GOT3 (cell line): ENCODE measurements at places on chromosomes 3 and 15.

GRCh38 chr15:91265416-91265940 lies 165.4 kb downstream of the SV2B start:
- DNase-seq, result no peak

GRCh38 chr15:68653031-68653635 lies 74.3 kb downstream of the CORO2B start:
- no peak for DNase-seq

- no peak for DNase-seq
Observed at GRCh38 chr15:66850078-66850991, 148.3 kb downstream of the SMAD6 start.

GRCh38 chr15:70825841-70826240 lies 28.1 kb downstream of the LARP6 start:
- no peak for DNase-seq

DNA sequence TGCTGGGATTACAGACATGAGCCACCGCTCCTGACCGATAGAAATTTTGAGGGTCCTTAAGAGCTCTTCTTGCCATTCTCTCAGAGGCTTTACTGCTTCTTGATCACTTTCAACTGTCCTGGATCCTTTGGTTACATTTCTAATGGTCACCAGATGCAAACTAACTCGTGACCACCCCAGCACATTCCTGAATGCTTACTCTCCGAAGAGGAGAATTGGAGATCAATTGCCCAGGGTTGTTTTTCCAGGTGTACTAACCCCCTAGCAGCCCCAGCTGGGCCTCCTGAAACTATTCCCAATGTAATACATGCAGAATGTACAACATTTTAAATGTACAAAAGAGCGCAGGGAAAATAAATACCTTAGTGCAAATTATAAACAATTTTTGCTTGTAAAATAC lies 65.1 kb upstream of the TBL1XR1 start:
- no peak for DNase-seq

DNA sequence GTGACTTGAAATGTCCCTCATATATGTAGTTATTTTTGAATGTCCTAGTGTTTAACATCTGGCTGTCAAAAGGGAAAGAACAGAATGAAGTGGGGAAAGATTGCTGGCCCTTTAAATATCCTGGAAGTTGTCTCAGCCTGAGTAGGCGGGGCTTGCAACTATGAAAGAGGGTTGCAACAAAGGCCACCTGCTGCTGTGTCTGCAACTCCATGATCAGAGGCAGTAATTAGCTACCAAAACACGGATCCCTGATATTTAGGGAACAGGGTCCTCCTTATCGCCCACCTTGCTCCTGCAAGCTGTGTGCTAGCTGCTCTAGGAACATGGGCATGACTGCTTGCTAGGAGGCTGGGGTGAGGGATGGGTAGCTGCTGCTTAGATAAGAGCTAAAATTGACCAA lies 100.2 kb upstream of the CFAP20DC start:
- DNase-seq, result no peak

GRCh38 chr3:46659285-46659684 lies 34.2 kb downstream of the ALS2CL start:
- DNase-seq, result no peak

- no peak for DNase-seq
Observed at GRCh38 chr3:180530276-180530675, 71.7 kb upstream of the TTC14 start.

GRCh38 chr15:56996746-56997470 lies 78.5 kb downstream of the TCF12 start:
- no peak for DNase-seq

DNA sequence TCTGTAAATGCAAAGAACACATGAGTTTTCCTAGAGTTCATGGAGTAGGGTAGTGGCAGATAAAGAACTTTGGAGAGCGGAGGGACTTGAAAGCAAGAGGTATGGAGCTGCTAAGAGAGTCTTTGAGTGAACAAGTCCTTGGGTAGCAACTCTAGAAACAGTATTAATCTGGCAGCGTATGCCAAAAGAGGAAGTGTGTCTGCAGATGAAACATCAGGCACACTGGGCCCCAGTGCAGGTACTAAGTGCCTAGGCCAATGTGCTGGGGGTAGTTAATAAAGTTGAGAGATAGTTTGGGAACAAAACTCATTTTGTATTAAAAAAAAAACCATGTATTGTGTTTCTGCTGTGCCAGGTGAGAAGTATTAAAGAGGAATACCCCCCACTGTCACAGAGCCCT lies 223.0 kb upstream of the STRIT1 start:
- DNase-seq, result no peak

- DNase-seq, result no peak
Observed at GRCh38 chr3:45915059-45915439, 28.2 kb upstream of the CXCR6 start.

GRCh38 chr3:176872771-176873209 lies 324.5 kb downstream of the TBL1XR1 start:
- no peak for DNase-seq

DNA sequence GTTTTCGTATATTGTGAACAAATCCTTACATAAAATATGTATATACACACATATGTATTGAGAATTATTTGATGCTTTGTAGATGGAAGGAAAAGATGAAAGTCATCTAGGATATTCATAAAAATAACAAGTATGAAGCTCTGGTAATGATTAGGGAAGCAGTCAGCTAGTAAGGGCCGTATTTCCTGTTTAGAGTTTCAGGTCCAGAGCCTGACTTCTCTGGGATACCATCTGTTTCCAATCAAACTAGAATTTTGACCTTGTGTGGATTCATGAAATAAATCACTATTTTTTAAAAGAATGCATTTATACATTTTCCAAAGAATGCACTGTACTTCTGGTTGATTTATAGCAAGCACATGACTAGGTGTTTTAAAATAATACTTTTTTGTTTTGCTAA lies 156.1 kb upstream of the CGNL1 start:
- DNase-seq, result no peak

GRCh38 chr3:78268716-78269668 lies 1229.1 kb downstream of the ROBO2 start:
- no peak for DNase-seq

DNA sequence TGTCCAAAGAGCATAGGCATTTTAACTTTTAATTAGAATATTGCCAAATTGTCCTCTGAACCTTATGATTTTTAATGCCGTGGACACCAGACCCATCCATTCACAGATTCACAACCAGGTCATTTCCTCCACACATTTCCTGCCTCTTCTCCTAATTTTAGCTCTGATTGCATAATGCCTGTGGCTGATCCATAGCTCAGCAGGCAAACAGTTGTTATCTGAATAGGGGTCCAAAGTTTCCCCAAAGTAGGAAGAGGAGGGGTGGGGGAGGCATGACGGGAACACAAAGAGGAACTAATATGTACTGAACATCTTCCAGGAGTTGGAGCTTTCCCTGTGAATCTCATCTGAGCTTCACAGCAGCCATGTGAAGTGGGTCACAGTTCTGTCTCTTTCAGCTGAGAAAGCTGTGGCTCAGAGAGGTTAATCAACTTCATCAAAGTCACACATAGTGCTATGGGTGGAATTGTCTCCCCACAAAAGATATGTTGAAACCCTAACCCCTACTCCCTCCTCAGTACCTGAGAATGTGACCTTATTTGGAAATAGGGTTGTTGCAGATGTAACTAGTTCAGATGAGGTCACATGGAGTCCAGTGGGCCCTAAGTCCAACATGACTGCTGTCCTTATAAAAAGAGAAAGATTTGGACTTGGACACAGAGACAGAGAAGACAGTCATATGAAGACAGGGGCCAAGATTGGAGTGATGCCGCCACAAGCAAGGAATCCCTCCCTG lies 106.7 kb upstream of the AGBL1 start:
- DNase-seq, result no peak

GRCh38 chr15:101657968-101658784 lies 6.0 kb upstream of the TM2D3 start:
- DNase-seq, result no peak

GRCh38 chr15:68593341-68593740 lies 14.5 kb downstream of the CORO2B start:
- DNase-seq, result no peak

- DNase-seq, result no peak
Observed at GRCh38 chr3:154540950-154541604, 111.1 kb upstream of the GPR149 start.

GRCh38 chr3:41673650-41674049 lies 288.3 kb downstream of the ULK4 start:
- DNase-seq, result no peak

DNA sequence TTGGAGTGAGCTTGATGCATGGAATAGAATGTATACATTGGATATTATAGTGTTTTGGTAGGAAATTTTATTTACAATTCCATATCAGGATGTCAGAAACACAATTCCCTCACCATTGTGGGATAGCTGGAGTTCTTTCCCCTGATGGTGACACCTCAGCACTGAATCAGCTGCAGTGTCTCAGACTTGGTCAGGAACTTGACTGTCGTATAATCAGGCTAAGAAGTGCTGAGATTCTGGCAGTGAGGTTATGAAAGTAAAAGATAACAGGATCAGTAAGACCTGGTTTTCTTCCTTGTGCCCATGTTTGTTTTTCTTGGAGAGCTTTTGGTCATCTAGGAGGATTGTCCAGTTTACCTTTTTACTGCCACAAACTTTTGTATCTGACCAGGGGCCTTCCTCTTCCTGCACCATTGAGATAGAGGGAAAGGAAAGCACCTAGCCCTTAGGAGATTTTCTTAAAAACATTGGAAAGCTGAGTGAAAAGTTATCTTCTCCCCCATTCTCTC lies 27.3 kb upstream of the ST3GAL6 start:
- no peak for DNase-seq

- no peak for DNase-seq
Observed at GRCh38 chr3:36941658-36942057, 3.2 kb downstream of the TRANK1 start.

DNA sequence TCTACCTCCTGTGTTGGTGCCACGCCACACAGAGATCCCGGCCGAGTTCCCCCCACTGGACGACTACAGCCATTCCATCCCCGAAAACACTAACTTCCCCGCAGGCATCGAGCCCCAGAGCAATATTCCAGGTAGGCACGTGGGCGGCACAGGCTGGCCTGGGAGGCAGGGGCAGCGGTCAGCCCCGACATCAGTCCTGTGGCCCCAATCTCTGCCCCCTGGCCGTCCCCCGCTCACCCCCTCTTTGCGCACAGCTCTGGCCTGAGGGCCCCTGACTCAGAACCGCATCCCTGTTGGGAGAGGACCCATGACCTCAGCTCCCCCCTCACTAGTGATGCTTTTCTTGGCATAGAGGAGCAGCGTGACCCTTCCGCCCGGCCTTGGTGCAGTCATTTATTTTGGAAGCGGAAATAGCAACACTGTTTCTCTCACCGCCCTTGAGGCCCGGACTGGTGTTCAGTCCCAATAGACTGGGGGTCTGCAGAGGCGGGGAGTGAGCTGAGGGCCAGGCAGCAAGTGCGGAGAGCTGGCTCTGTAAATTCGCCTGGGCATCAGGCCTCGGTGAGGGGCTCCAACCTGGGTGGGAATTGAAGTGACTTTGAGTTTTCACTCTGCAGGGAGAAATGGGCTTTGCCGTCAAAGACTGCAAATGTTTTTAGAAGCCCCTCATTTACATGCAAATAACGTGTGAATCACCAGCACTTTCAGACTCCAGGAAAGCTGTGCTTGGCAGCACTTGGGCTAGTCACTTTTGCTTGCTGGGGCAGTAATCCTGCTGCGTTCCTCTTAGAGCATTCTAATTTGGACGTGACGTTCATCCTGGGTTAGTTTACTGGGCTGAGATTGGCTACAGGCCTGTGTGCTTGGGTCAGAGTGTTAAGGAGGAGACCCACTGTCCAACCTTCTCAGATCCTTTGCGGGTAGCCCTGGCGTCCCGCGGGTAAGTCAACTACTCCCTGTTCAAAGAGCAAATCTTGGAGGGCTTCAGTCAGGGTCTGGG lies 88.9 kb downstream of the AAGAB start:
- DNase-seq, result no peak

DNA sequence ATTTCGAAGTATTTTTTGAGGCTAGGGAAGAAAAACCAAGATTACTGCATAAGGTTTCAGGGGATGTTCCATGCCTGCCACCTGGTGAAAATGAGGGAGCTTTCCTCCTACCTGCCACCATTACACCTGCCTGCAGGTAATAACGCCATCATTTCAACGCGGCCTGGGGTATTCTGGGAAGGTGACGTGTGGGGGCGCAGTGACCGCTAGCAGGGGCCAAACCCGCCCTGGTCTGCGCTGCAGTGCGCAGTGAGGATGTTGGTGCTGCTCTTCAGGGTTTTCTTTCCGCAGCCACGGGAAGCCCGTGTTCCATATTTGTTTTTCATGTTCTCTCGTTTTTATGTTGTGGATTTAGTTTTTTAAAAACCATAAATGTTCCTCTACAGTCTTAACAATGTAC lies 37.4 kb upstream of the SNRPN start:
- DNase-seq, result no peak

DNA sequence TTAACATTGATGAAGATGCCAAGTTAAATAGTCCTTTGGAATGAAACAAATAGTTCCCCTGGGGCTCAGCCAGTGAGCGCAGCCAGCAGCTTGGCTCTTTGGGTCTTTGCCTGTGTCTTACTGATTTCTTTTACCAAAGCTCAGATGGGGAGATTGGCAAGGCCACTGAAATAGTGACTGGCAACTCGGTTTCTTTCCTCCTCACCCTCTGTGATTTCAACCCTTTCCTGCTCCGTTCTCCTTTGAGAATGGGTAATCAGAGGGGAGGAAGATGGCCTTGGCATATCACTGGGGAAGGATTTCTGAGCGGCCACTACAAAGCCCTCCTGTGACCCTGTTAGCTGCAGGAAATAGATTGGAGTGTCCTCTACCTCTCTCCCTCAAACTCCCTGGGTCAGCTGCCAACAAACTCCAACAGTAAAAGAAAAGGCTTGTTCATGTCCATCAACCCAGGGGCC lies 337.1 kb upstream of the LRRFIP2 start:
- DNase-seq, result no peak

DNA sequence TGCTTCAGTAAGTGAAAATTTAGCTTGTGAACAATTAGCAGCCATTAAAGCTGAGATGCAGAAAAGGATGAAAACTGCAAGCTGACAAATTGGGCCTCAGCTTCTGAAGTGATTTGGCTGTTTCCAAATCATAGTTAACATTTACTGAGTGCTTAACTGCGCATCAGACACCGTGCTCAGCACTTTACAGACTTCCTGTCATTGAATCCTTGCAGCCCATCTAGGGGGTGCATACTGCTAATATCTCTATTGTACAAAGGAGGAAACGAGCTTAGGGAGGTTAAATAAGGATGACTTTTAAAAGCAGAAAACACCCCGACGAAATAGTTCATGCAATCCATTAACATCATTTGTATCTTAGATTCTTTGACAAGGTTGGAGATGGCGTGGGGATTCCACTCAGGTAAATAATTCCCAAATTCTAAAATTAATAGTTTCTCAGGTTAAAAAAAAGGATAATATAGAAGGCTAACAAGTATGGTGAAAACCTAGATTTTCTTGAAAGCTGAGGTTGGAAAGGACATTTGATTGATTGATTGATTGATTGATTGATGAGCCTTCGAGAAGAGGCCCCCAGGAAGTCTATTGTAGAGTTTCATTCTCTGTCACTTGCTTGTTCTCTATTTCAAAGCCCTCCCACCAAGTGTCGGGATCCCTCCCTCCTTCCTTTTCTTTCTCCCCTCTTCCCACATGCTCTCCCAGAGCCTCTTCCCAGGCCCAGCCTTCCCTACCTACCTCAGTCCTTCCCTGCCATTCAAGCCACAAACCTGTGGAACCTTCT lies 23.5 kb upstream of the EPHB3 start:
- DNase-seq, result no peak
